GM12878 (cell line): ENCODE measurements at places on chromosomes 6 and 20. TPM values are rescaled to one million over a fixed set of nuclear protein-coding genes. Genes with fewer than 3 reads are reported as not detected.

Gene B3GALT4
- 6.2 and 6.5 TPM in 2 replicates for total RNA-seq

Gene PLN
- total RNA-seq, result not detected in 2 replicates

Gene CENPW
- 77.8 and 78.9 TPM in 2 replicates for total RNA-seq

Gene HSPA12B
- not detected in 2 replicates for total RNA-seq

Gene SENP6
- total RNA-seq, result 46.9 and 52.1 TPM in 2 replicates

- H3K27ac ChIP-seq, result no peak overlapping the region
- no peaks in the 10 kb centered on the region; the same call in none of the 2 replicates for H3K36me3 ChIP-seq
- no peak for DNase-seq
- H3K4me3 ChIP-seq, result no peak overlapping the region
These were observed 32.3 kb upstream of the GNRH2 start for GRCh38 chr20:3010985-3011723.

DNA sequence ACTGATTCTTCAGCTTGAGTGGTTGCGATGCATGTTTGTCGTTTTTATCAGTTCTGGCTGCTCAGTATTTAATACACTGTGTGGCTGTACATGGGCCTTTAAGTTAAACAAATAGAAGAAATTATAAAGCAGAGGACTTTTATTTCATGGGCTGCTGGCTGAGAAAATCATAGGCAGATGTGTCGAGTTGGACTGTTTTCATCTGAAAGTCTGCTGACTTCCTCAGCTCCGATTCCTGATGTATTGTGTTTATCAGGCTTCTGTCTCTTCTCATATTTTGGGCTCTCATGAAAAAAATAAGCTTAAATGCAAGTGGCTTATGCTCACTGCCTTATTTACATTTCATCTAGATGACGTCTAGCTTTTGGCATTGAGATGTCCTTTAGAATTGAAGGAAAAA, 129.5 kb upstream of the GGTLC1 start:
- H3K27me3 ChIP-seq, result peaks cover 3% of the 10 kb centered on the region; the same call in 1 of the 2 replicates
- no peak overlapping the region for H3K27ac ChIP-seq
- H3K4me3 ChIP-seq, result no peak overlapping the region
- no peaks in the 10 kb centered on the region for H3K36me3 ChIP-seq
- no peak for DNase-seq

DNA sequence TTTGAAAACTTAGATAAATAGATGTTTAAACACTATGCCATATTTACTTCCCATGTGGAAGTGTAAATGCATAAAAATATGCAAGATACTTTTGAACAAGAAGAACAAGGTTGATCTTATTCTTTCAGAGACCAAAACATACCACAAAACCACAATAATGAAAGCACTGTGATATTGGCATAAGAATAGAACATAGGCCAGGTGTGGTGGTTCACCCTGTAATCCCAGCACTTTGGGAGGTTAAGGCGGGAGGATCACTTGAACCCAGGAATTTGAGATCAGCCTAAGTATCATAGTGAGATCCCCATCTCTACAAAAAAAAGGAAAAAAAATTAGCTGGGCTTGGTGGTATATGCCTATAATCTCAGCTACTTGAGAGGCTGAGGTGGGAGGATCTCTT, 66.5 kb downstream of the KCNS1 start:
- no peaks in the 10 kb centered on the region for H3K27me3 ChIP-seq
- DNase-seq, result no peak
- H3K36me3 ChIP-seq, result peaks cover 3% of the 10 kb centered on the region; the same call in 1 of the 2 replicates
- H3K4me1 ChIP-seq, result peaks cover 9% of the 10 kb centered on the region
- no peak overlapping the region for H3K27ac ChIP-seq
- H3K4me3 ChIP-seq, result no peak overlapping the region

GRCh38 chr6:112909781-112910180, 562.7 kb downstream of the RFPL4B start:
- H3K4me3 ChIP-seq, result no peak overlapping the region
- H3K27me3 ChIP-seq, result no peaks in the 10 kb centered on the region
- H3K27ac ChIP-seq, result no peak overlapping the region

DNA sequence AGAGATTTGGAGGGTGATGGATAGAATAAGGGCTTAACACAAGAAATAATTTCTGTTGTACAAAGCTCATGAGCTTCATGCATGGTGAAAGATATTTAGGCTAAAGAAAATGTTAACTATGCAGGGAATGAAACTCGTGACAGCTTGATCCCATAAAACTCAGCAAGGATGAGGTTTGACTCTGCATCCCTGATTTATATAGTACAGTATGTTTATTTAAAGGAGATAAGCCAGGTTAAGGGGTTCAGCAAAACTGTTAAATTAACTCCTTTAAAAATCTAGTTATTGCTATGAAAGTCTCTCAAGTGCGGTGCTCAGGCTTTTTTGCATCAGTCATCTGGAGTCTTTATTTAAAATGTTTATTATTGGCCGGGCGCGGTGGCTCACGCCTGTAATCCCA, 326.4 kb downstream of the LAMA2 start:
- no peaks in the 10 kb centered on the region for H3K36me3 ChIP-seq
- H3K27ac ChIP-seq, result no peak overlapping the region
- no peaks in the 10 kb centered on the region for H3K27me3 ChIP-seq
- DNase-seq, result no peak
- no peak overlapping the region for H3K4me3 ChIP-seq
- H3K4me1 ChIP-seq, result no peaks in the 10 kb centered on the region

DNA sequence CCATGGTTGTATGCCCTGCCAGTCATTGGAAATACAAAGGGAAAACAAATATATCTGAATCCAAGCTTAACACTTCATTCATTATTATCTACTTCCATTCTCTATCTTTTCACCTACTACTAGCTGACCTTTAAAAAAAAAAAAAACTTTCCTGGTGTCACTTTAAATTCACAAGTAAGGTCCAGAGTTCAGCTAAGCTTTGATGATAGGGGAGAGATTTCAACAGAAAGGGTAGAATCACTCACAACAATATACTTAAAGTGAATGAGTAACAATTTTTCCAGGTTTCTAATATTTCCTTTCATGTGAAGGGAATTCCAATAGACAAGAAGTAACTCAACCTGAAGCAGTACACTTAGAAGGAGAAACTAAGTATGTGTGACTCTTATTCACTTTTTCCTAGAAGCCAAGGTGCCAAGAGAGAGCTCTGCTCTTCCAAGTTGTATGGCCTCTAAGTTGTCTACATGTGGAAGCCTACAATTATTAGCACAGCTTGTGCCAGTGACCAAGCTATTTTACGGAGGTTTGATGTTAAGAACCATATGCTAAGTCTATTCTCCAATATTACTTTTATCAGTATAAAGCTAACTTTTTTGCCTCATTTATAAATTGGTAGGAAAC, 371.7 kb downstream of the TENT5A start:
- H3K4me3 ChIP-seq, result no peak overlapping the region
- no peak overlapping the region for H3K27ac ChIP-seq
- H3K4me1 ChIP-seq, result no peaks in the 10 kb centered on the region
- H3K27me3 ChIP-seq, result no peaks in the 10 kb centered on the region
- DNase-seq, result no peak
- H3K36me3 ChIP-seq, result no peaks in the 10 kb centered on the region

GRCh38 chr6:150753371-150754064, 112.0 kb upstream of the MTHFD1L start:
- no peaks in the 10 kb centered on the region for H3K27me3 ChIP-seq
- H3K4me3 ChIP-seq, result no peak overlapping the region
- H3K36me3 ChIP-seq, result no peaks in the 10 kb centered on the region
- DNase-seq, result no peak

- DNase-seq, result no peak
- no peaks in the 10 kb centered on the region for H3K27me3 ChIP-seq
- H3K36me3 ChIP-seq, result no peaks in the 10 kb centered on the region
- H3K27ac ChIP-seq, result no peak overlapping the region
- H3K4me3 ChIP-seq, result no peak overlapping the region
These were observed 11.1 kb upstream of the ITPR3 start for GRCh38 chr6:33610067-33610466.

DNA sequence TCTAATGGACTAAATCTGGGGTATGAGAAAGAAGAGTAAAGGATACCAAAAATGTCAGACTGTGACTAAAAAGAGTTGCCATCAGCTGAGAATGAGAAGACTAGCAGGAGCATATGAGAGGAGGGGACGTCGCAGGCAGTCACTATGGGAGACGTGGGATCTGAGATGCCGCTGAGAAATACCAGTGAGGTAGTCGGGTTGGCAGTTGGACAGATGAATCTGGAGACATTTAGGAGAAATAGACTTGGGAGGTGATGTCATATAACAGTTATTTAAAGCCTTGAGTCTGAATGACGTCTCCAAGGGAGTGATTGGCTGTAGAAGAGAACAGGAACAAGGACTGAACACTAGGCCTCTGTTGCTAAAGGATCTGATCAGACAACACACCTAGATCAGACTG, 51.5 kb upstream of the TRIM26 start:
- H3K4me3 ChIP-seq, result no peak overlapping the region
- no peaks in the 10 kb centered on the region for H3K4me1 ChIP-seq
- no peak overlapping the region for H3K27ac ChIP-seq
- no peak for DNase-seq
- H3K36me3 ChIP-seq, result peaks cover 3% of the 10 kb centered on the region
- no peaks in the 10 kb centered on the region for H3K27me3 ChIP-seq
